Stimulated activated CD4-positive, alpha-beta T cell treated with anti-CD3 and anti-CD28 coated beads, Interleukin-12 subunit alpha, Interleukin-12 subunit beta, amount 100 ng/mL, for 4 hours (primary cell): ENCODE measurements at places on chromosomes 4 and X.

GRCh38 chr4:113398441-113399143, 349.1 kb downstream of the ANK2 start:
- no peak for DNase-seq

DNA sequence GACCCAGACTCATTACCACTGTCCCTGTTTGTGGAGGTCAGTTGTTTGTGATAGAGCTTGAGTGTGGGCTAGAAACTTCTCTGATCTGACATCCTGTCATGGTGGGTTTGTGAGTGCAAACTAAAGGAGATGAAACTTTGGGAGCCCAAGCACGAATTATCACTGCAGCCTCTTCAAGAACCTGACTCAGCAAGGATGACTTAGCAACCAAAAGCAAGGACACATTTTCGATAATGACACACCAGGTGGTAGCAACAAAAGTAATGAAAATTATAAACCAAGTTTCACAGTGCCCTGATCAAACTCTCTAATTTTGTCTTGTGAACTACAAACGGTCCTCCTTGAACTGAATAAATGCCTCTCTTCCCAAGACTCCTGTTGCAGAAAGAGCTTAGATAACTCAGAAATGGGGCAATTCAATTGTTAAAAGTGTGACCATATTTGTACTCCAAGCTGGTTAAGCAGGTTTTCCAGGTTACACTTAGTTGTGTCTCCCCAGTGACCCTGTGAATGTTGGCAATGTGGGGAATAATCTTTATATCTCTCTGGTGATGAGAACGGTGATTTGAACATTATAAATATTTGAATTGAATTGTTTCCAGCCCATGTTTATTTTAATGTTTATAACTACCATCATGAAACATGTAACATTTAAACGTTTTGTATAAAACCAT, 52.6 kb upstream of the ATP8A1 start:
- no peak for DNase-seq

DNA sequence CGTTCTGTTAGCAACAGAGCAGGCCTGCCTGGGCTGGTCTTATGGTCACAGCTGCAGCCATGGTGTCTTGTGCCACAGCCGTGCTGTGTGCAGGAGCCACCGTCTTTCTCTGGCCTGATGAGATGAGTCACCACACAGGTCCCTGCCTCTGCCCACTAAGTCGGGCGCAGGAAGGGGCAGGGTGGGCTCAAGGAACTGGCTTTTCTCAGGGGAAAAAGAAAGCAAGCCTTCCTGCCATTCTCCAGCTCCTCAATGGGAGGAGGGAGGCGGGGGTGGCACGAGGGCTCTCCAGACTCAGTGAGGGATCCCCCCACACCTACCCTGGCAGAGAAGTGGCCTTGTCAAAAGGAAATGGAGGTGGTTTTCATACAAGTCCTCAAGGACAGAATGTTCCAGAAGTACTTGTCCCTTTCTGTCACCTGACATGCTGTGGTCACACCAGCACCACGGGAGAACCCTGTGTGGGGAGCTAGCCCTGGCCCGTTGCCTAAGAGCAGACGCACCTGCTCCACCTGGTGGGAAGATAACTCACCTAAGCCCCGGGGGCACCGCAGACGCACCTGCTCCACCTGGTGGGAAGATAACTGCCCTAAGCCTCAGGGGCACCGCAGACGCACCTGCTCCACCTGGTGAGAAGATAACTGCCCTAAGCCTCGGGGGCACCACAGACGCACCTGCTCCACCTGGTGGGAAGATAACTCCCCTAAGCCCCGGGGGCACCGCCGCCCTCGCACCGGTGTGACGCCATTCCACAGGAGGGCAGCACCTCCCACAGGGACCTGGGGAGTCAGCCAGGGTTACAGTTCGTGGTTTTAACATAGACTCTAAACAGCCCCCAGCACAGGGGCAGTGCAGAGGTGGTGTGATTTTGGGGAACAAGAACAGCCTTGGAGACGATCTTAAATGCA, 18.5 kb downstream of the UVSSA start:
- DNase-seq = no peak

GRCh38 chr4:90833706-90834105, 706.5 kb downstream of the CCSER1 start:
- DNase-seq = no peak
